Mucosa of gallbladder (tissue), 1 donor: ENCODE measurements at places on chromosomes 7 and 10.

GRCh38 chr10:3828404-3829155 is 43.6 kb upstream of the KLF6 start:
- DNase-seq = no peak

GRCh38 chr7:92052684-92053083 is 81.6 kb downstream of the CYP51A1 start:
- no peak for DNase-seq

DNA sequence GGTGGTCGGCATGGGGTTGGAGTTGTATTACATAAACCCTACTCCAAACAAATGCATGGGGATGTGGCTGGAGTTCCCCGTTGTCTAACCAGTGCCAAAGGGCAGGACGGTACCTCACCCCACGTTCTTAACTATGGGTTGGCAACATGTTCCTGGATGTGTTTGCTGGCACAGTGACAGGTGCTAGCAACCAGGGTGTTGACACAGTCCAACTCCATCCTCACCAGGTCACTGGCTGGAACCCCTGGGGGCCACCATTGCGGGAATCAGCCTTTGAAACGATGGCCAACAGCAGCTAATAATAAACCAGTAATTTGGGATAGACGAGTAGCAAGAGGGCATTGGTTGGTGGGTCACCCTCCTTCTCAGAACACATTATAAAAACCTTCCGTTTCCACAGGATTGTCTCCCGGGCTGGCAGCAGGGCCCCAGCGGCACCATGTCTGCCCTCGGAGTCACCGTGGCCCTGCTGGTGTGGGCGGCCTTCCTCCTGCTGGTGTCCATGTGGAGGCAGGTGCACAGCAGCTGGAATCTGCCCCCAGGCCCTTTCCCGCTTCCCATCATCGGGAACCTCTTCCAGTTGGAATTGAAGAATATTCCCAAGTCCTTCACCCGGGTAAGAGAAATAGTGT is at the start of gene CYP2E1:
TSS of gene CYP2E1 (plus strand) at position 407 of the 632 bp plus-strand sequence. CDS start at position 440, 33 bp downstream.
- no peak for DNase-seq

DNA sequence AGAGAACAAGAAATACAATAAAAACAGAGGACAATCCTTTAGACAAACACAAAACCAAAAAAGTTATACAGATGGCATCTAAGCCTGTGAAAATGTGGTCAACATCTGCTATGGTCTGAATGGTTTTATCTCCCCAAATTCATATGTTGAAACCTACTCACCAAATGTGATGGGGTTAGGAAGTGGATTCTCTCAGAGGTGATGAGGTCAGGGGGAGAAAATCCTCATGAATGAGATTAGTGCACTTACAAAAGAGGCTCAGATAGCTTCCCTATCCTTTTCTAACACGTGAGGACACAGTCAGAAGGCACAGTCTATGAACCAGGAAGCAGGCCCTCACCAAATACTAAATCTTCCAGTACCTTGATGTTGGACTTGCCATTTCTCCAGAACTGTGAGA is 147.8 kb upstream of the GPR22 start:
- no peak for DNase-seq

GRCh38 chr7:1534330-1535099 is 4.0 kb downstream of the MAFK start:
- DNase-seq = no peak

- no peak for DNase-seq
These were observed 42.5 kb downstream of the ABLIM1 start for GRCh38 chr10:114615600-114616007.

DNA sequence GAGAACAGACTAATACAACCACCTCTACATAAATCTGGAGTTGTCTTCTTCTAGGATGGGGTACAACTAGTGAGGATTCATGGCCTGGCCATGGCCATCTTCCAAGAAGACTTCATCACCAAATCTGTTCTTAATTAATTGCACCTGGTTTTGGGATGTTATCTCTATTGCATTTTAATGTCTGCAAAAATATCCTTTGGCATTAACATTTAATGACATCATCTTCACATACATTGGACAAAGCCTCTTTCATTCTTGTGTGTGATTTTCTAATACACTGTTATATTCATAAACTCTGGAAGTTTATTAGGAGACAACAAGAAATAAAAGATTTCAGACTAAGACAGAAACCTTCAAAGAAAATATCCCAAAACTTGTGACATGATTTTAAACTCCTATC is 124.2 kb upstream of the ABCB5 start:
- no peak for DNase-seq

- DNase-seq = no peak
These were observed 7.9 kb upstream of the TAF3 start for GRCh38 chr10:7810443-7810842.

DNA sequence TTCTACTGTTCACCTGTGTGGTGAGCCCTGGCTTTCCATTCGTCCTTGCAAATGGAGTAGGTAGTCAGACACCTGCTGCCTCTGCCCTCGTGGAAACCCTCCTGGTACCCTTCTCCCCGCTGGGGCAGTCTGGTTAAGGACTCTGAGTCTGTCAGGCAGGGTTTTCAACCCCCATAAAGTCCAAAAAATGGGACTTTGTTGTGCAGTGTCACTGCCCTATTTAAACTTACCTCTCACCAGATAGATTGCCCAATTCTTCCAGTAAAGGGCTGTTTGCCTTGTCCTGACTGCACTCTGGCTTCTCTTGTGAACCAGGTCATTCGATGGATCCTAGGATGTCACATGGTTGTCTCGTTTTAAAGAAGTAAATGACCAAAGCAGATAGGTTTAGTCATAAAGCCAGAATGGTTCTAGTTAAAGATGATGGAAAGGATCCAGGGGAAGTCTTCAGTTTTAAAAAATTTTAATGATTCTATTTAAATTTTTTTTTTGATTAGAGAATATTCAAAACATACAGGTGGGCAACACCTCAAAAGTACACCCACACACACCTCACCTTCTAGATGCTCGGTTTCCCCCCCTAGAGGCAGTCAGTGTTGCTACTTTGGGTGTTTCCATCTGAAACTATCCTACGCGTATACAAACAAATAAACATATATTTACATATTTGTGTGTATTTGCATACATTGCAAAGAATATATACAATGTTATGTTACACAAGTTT is 22.0 kb downstream of the TMEM176B start:
- DNase-seq = no peak

GRCh38 chr10:33396938-33397337 is 62.5 kb upstream of the NRP1 start:
- no peak for DNase-seq

GRCh38 chr7:5541087-5541992 is 117.7 kb upstream of the TNRC18 start:
- no peak for DNase-seq

DNA sequence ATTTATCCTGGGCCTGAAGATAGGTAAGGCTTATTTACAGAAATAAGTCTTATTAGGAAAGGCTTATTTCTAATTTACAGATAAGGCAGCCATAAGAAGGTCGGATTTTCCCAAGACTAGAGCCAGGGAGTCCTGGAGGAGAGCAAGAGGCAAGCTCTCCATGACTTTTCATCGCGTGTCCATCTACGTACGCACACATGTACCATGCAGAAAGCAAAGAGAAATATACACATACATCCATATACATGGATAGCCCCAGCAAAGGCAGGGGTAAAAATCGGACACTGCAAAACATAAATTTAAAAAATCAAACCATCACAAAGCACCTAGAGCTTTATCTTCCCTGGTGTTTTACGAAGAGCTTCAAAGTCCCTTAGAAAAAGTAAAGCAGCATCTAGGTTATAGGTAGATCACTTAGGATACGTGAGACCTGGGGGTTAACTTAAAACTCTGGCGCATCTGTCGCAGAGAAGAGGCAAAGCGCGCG is 25.8 kb upstream of the ZRANB1 start:
- DNase-seq = no peak

GRCh38 chr10:79446758-79447084 is 1.3 kb upstream of the ZCCHC24 start:
- DNase-seq = peak; percentile 36

GRCh38 chr10:63752318-63752717 is 231.1 kb downstream of the REEP3 start:
- no peak for DNase-seq
